Thoracic aorta (tissue), 2 donors: ENCODE measurements at places on chromosomes 2 and 18. TPM values are rescaled to one million over a fixed set of nuclear protein-coding genes. Genes with fewer than 3 reads are reported as not detected.

Gene ACTG2
- 251 TPM for total RNA-seq

Gene SLC23A3
- total RNA-seq = 3.4 TPM

Gene ALK
- total RNA-seq = 2.0 TPM

Gene ANAPC1
- 33.6 TPM for total RNA-seq

Gene MARCHF4
- total RNA-seq = 0.14 TPM

Gene GPR45
- total RNA-seq = not detected

DNA sequence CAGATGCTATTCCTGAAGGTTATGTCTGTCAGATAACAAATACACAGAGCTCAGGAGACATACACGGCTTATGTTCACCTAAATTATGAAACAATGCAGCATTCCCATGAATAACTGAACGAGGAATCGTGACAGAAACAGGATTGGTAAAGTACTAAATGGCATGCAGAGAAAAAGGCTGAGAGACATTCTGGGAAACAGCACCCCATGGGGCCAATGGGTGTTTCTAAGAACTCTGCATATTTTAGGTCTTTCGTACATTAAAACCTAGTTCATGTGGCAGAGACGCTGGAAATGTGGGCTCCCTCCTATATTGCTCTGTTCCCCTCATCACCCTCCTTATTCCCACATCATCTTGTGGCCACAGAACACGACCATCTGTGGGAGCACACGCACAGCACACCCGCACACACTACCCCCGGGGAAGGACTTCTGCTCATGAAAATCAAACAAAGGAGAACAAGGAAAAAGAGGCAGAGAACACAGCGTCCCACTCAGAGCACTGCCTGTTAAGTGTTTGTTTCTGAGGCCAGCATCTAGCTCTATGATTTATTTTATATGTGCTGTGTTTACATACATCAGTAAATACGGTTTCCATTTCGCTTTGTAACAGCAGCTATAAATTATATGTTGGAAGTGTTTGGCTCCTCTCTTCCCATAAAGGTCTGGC is 143.6 kb downstream of the AFF3 start:
- H3K4me3 ChIP-seq = no peak overlapping the region
- no peaks in the 10 kb centered on the region for H3K4me1 ChIP-seq
- no peaks in the 10 kb centered on the region for H3K27me3 ChIP-seq
- H3K27ac ChIP-seq = no peak overlapping the region
- no peak for DNase-seq

DNA sequence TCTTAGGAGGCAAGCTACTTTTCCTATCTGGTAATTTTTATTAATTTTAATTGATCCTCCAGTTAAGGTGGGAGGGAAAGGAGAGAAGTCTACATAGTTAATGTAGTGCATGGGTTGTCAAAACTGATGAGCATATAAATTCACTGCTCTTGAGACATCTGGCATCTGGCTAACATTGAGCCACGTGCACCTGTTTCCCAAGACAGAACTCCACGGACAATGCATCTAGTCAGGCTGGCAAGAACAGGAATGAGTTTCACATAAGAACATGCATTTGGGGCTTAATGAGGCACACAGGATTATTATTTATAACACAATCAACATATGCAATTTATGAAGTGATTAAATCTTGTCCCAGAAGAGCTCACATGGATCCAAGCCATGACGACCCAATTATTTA is 16.2 kb upstream of the RAB1A start:
- H3K27me3 ChIP-seq = no peaks in the 10 kb centered on the region
- DNase-seq = no peak
- H3K4me3 ChIP-seq = no peak overlapping the region

GRCh38 chr2:72864500-72864899 is 22.7 kb upstream of the SPR start:
- no peak for DNase-seq
- H3K4me1 ChIP-seq = peaks cover 5% of the 10 kb centered on the region
- H3K36me3 ChIP-seq = no peaks in the 10 kb centered on the region
- H3K27me3 ChIP-seq = no peaks in the 10 kb centered on the region
- no peak overlapping the region for H3K27ac ChIP-seq

- no peak for DNase-seq
- H3K27ac ChIP-seq = peak overlapping the region; percentile 4
- H3K4me3 ChIP-seq = no peak overlapping the region
Observed at GRCh38 chr2:3488061-3488531, 31.2 kb downstream of the ADI1 start.

DNA sequence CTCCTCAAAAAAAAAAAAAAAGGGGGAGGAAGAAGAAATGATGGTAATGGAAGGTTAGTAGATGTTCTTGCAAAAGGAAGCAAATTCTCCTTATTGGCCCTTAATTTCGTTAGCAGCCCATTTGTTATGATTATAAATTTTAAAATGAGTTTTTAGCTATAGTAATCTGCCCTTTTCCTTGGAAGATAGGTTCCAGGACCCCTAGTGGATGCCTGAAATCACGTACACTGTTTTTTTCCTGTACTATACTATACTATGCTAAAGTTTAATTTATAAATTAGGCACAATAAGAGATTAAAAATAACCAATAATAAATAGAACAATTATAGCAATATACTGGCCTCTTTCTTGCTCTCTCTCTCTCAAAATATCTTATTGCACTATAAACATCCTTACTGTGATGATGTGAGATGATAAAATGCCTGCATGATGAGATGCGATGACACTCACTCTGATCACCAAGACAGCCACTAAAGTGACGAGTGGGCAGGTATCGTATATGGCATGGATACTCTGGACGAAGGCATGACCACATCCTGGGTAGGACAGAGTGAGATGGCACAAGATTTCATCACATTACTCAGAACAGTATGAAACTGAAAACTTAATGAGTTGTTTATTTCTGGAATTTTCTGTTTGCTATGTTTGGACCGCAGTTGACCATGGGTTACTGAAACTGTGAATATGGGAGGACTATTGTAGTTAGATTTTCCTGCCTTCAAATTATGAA is 87.2 kb downstream of the KCTD18 start:
- no peak for DNase-seq
- no peak overlapping the region for H3K4me3 ChIP-seq
- no peak overlapping the region for H3K27ac ChIP-seq
- H3K4me1 ChIP-seq = no peaks in the 10 kb centered on the region

- H3K4me1 ChIP-seq = no peaks in the 10 kb centered on the region
- no peak overlapping the region for H3K27ac ChIP-seq
- H3K4me3 ChIP-seq = no peak overlapping the region
- no peak for DNase-seq
Observed at GRCh38 chr2:229675569-229675968, 38.8 kb downstream of the DNER start.

DNA sequence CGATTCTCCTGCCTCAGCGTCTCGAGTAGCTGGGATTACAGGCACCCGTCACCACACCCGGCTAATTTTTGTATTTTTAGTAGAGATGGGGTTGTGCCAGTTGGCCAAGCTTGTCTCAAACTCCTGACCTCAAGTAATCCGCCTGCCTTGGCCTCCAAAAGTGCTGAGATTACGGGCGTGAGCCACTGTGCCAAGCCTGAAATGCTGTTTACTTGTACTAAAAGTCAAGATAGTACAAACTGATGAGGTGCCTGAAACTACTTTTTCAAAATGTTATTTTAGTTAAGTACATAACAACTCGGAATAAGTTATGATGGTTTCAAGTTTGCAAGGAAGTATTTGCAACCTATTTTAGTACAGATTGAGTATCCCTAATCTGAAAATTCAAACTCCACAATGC is 85.7 kb downstream of the CEP192 start:
- peak overlapping the region; percentile 16 for H3K27ac ChIP-seq
- no peak overlapping the region for H3K4me3 ChIP-seq
- H3K27me3 ChIP-seq = no peaks in the 10 kb centered on the region
- H3K36me3 ChIP-seq = peaks cover 9% of the 10 kb centered on the region
